ENCODE measurements at places on chromosomes 2 and 18. TPM values are rescaled to one million over a fixed set of nuclear protein-coding genes. Genes with fewer than 3 reads are reported as not detected.

VAMP5 gene
- total RNA-seq = 96.2 TPM

ZNF804A gene
- total RNA-seq = 0.76 TPM

MAB21L4 gene
- not detected for total RNA-seq

DLGAP1 gene
- 0.32 TPM for total RNA-seq

ESPNL gene
- 0.24 TPM for total RNA-seq

IL36A gene
- total RNA-seq = not detected

CTNNA2 gene
- total RNA-seq = not detected

PSMA8 gene
- not detected for total RNA-seq

SPHKAP gene
- total RNA-seq = not detected

ADD2 gene
- total RNA-seq = 5.2 TPM

DES gene
- 7,652 TPM for total RNA-seq

MAP2 gene
- 24.7 TPM for total RNA-seq

ARHGEF4 gene
- 8.8 TPM for total RNA-seq

RAB27B gene
- total RNA-seq = 1.2 TPM

PIEZO2 gene
- total RNA-seq = 4.8 TPM

SSB gene
- total RNA-seq = 75.7 TPM

C1GALT1C1L gene
- 1.4 TPM for total RNA-seq

NETO1 gene
- total RNA-seq = 0.62 TPM

TWIST2 gene
- 18.6 TPM for total RNA-seq

ZNF513 gene
- 15.7 TPM for total RNA-seq

BOLL gene
- not detected for total RNA-seq

NDC80 gene
- total RNA-seq = 0.48 TPM

UNC50 gene
- total RNA-seq = 45.6 TPM

MYO5B gene
- 1.2 TPM for total RNA-seq

MC5R gene
- not detected for total RNA-seq

TLX2 gene
- not detected for total RNA-seq

NT5DC4 gene
- total RNA-seq = not detected

SCTR gene
- not detected for total RNA-seq

SEPTIN2 gene
- total RNA-seq = 395 TPM
